NCI-H345 (cell line): ENCODE measurements at places on chromosomes 12 and 14.

GRCh38 chr12:75945581-75945980, 86.0 kb downstream of the PHLDA1 start:
- no peak for DNase-seq

DNA sequence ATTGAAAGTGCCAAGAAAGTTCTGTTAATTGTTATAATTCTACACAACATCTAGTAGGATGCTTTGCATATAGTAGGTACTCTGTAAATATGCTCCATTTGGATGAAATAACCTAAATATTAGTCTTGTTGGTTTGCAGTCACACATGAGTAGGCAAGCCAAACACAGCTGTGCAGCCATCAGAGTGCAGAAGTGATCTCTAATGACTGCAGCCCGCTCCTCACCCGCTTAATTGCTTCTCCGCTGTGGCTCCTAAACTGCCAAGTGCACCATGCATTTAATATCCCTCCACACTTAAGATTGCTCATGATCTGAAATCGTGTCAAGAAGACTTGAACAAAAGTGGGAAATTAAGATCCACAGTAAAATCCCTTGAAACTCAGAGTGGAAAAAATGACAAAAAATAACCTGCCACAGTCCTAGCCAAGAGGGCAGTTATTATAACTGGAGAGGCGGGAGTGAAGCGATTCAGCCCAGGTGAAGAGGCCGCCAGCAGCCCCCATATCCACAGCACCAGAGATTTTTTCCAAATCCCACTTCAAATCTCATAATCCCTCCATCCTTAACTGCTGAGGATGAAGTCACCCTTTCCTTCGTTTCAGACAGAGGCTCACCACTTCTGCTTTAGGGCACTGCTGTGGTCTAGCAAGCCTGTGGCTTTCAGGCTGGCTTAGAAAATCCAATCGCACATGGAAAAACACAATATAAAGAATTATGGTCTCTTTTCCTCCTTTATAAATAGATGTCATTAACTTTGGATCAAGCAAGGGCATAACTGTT, 69.5 kb downstream of the TMEM30B start:
- peak; percentile 83 for DNase-seq

GRCh38 chr14:101009531-101009930, 106.0 kb upstream of the RTL1 start:
- DNase-seq = no peak

- DNase-seq = no peak
Observed at GRCh38 chr12:54509617-54510016, 12.1 kb downstream of the NCKAP1L start.

- DNase-seq = no peak
Observed at GRCh38 chr14:68636597-68636996, 156.3 kb downstream of the ZFP36L1 start.

GRCh38 chr14:23217032-23218020, 20.4 kb upstream of the RNF212B start:
- no peak for DNase-seq

- no peak for DNase-seq
Observed at GRCh38 chr12:131121705-131122405, 168.1 kb downstream of the ADGRD1 start.

DNA sequence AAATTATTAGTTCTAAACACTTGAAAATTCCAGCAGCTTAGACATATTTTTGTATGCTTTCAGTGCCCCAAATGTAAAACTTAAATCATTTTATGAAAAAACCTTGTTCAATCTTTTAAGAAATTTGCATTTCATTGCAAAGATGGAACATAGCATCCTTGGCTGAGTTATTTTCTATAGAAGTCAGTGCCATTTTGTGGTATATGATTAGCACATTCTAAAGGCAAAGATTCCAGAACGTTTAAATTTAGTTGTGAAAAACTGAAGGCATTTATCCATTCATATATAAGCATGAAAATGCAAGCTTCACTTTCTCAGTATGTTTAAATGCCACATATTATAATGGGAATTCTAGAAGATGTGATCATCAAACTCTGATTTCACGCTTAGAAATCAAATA, 332.1 kb downstream of the APAF1 start:
- no peak for DNase-seq
